Left lung (tissue), 14 donors: ENCODE measurements at places on chromosomes 7 and 10. TPM values are rescaled to one million over a fixed set of nuclear protein-coding genes. Genes with fewer than 3 reads are reported as not detected.
A peak's percentile ranks its signal among the peaks of the same experiment; 100 is the strongest.

GRCh38 chr7:36971515-36972139, 247.3 kb upstream of the AOAH start:
- peaks cover 43% of the 10 kb centered on the region for H3K4me1 ChIP-seq
- no peaks in the 10 kb centered on the region for H3K36me3 ChIP-seq
- no peak for DNase-seq
- H3K27me3 ChIP-seq: no peaks in the 10 kb centered on the region
- H3K27ac ChIP-seq: no peak overlapping the region

DNA sequence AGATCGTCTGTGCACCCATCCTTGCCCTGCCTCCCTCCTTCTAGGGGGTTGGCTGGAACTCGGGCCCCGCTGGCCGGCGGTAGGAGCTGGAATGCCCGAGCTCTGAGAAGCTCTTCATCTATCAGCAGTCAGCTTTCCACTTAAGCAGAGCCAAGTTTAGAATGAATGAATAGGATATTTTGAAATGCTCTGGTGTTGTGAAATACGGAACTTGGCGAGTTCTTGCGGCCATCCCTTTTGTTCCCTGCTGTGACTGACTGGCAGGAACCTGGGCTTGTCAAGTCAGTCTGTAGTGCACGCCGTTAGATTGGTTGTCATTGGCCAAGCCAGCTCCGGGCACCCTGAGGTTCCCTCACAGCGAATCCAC, 33.3 kb downstream of the FOXK1 start:
- no peak overlapping the region for H3K4me3 ChIP-seq
- H3K4me1 ChIP-seq: peaks cover 26% of the 10 kb centered on the region
- DNase-seq: peak; percentile 93
- peak overlapping the region; percentile 81 for H3K27ac ChIP-seq

GRCh38 chr10:51744235-51745000, 45.0 kb upstream of the CSTF2T start:
- H3K27ac ChIP-seq: no peak overlapping the region
- H3K36me3 ChIP-seq: no peaks in the 10 kb centered on the region
- no peak overlapping the region for H3K4me3 ChIP-seq
- no peaks in the 10 kb centered on the region for H3K4me1 ChIP-seq
- H3K27me3 ChIP-seq: no peaks in the 10 kb centered on the region
- DNase-seq: no peak

DNA sequence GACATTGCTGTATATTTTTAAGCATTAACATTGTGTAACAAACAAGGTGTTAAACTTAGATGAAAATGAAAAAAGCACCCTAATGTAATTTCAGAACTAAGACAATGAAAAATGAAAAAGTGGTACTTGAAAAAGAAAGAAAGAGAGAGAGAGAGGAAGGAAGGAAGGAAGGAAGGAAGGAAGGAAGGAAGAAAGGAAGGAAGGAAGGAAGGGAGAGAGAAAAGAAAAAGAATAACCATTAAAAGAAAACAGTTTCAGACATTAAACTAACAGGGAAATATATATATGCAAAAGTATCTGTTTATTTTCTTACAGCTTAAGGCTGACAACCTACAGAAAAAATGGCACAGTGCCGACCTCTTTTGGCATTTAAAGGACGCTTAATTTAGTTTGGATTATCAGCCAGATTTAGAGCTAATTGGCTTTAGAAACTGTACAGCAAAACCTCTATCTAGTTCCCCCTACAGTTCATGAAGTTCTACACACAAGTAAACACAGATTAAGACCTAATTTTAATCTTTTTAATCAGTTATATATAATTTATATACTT, 13.8 kb downstream of the MTERF1 start:
- no peaks in the 10 kb centered on the region for H3K27me3 ChIP-seq
- no peaks in the 10 kb centered on the region for H3K4me1 ChIP-seq
- DNase-seq: peak; percentile 33
- H3K36me3 ChIP-seq: no peaks in the 10 kb centered on the region
- H3K4me3 ChIP-seq: no peak overlapping the region

- H3K27me3 ChIP-seq: no peaks in the 10 kb centered on the region
- H3K27ac ChIP-seq: peak overlapping the region; percentile 71
- no peak overlapping the region for H3K4me3 ChIP-seq
- no peak for DNase-seq
- H3K36me3 ChIP-seq: no peaks in the 10 kb centered on the region
Observed at GRCh38 chr7:26856176-26856985, 8.0 kb downstream of the SKAP2 start.

- H3K4me1 ChIP-seq: no peaks in the 10 kb centered on the region
- no peaks in the 10 kb centered on the region for H3K36me3 ChIP-seq
- H3K4me3 ChIP-seq: no peak overlapping the region
- no peak for DNase-seq
Observed at GRCh38 chr10:99913831-99914235, 95.9 kb downstream of the DNMBP start.

DNA sequence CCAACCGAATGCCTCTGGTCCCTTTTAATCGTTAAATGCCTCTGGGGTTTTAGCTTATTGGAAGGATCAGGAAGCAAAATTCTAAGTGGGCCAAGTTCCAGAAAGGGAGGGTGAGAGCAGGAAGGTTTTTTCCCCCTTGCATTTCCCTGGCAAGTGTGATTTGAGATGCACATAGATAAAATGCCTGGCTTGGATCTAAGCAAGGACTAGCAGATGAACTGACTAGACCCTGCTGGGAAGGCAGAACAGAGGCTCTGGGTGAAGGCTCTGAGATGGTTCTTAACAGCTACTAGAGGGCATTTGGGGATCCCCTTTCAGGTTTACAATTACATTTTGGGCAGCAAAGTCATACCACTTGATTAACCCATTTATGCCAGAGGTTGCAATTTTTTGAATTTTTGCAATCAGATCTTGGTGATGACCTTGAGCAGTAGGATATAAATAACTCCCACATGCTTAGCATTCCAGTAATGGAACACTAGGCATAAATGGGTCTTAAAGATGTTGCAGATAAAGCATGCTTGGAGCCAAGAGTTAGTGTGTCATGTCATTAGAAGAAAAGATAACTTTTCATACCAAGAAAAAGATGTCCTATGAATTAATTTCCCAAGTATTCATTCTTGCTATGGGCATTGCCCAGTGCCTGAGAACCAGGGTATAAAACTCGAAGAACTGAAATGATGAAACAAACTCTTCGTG, 205.9 kb downstream of the SEC23IP start:
- H3K27ac ChIP-seq: no peak overlapping the region
- DNase-seq: no peak
- H3K4me3 ChIP-seq: no peak overlapping the region
- no peaks in the 10 kb centered on the region for H3K4me1 ChIP-seq

DNA sequence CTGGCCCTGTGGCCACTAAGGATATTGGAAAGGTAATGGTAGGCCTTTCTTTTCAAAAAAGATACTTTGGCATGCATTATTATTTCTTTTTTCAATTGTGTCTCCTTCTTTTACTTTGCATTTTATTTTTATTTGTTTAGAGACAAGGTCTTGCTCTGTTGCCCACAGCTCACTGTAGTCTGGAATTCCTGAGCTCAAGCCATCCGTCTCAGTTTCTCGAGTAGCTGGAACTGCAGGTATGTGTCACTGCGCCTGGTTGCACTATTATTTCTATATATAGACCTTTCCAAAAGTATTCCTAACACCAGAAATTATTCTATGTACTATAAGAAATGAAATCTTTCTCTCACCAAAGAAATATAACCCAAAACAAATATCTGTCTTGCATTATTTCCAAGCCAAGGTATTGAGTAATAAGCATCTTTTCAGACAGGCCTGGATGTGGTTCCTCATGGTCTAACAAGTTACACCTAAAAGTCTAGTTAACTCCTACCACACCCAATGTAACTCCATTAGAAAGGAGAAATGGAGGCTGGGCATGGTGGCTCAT, 500.8 kb upstream of the ANKRD30A start:
- DNase-seq: no peak
- H3K4me3 ChIP-seq: no peak overlapping the region
- no peaks in the 10 kb centered on the region for H3K36me3 ChIP-seq
- no peaks in the 10 kb centered on the region for H3K27me3 ChIP-seq
- no peaks in the 10 kb centered on the region for H3K4me1 ChIP-seq

DNA sequence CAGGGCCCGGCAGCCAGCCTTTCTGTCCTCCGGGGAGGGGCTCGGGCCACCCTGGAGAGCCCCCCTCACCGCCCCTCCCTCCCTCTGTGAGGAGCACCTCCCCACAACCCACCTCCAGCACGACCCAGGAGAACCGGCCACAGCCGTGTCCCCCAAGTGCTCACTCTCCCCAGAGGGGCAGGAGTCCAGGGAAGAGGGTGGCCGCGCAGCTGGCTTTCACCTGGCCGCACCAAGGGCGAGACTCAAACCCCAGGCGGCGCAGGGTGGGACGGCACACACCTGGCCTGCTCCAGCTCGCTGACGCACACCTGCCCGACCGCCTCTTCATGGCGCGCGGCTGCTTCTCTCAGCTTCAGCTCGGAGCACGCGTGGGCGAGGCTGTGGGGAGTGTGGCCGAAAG, 73.4 kb downstream of the CFAP46 start:
- DNase-seq: peak; percentile 74
- H3K36me3 ChIP-seq: no peaks in the 10 kb centered on the region
- H3K4me1 ChIP-seq: no peaks in the 10 kb centered on the region
- H3K27me3 ChIP-seq: no peaks in the 10 kb centered on the region
- H3K27ac ChIP-seq: no peak overlapping the region
- H3K4me3 ChIP-seq: no peak overlapping the region

DNA sequence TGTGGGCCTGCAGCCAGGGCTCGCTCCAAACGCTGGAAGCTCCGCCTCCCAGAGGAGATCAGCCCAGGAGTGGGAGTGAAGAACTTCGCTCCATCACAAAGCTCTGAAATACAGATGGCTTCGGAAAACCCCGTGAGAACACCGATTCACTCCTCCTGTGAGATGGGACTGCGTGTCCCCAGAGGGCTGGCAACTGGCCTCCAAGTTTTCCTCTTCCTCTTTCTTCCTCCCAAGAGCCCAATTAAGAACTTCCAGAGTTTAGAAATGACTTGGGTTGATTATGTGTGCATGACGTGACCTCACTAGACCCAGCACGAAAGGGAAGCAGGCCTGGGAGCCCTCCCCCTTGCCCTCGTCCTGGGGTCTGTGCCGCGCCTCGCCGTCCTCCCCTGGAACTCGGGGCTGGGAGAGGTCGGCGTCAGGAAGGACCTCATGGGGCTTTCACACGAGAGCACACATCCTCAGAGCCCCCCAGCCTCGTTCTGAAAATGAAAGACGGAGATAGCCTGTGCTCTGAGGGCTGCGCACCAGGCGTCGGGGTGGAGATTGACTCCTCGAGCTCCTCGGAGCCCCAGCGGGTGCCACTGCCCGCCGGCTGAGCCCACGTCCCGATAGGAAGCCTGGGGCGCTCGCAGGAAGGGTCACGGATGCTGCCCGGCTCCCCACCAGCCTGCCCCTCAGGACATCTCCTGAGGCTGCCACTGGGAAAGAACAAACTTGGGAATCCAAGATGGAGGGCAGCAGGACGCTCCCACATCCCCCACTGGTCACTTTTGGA, 37.8 kb downstream of the PTPRN2 start:
- H3K27ac ChIP-seq: no peak overlapping the region
- no peaks in the 10 kb centered on the region for H3K4me1 ChIP-seq
- peak; percentile 89 for DNase-seq
- H3K36me3 ChIP-seq: no peaks in the 10 kb centered on the region

DNA sequence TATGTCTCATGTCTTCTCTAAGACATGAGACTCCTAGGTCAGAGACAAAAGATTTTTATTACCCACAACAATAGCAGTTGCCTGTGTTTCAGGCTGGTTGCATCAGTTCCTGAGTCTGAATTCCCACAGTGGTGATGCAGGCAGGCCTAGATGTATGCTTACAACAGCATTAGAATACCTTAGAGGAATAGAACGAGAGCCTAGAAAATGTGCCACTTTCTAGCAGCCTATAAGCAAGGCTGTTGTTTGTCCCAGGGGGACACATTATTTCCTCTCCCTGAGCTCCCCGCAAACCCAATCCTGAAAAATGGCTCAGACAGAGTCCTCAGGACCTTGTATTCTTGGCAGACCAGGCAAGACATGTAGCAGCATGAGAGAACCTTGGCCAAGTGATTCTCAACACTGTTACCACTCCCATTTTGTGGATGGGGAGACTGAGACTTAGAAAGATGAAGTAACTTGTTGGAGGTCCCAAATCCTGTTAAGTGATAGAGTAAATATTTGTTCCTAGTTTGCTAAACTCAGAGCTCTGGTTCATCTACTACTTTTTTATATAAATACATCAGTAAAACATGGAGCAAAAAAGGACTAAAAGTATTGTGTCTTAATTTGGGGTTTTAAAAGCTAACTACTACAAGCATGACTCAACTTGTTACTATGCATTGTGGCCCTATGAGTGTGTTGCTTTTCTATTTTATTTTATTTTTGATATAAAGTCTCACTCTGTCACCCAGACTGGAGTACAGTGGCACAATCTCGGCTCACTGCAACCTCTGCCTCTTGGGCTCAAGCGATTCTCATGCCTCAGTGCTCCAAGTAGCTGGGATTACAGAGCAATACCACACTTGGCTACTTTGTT, 14.2 kb downstream of the VTI1A start:
- H3K27me3 ChIP-seq: no peaks in the 10 kb centered on the region
- H3K27ac ChIP-seq: no peak overlapping the region
- no peak for DNase-seq
- H3K4me3 ChIP-seq: no peak overlapping the region

DNA sequence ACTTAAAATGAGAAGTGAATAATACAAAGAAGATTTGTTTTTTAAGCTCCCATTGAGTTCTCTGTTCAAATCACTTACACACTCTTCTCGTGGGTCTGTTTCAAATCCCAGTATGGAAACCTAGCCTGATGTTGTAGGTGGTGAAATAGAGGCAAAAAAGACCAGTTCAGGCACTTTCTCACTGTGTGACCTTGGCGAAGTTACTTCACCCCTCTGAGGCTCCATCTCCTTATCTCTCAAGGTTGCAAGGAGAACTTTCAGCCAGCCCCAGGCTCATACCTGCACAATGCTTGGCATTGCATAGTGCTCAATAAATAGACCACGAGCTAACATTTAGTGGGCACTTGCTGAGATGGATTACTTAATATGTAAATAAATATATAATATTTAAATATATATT, 90.1 kb downstream of the PRLHR start:
- no peak for DNase-seq
- no peak overlapping the region for H3K27ac ChIP-seq
- no peak overlapping the region for H3K4me3 ChIP-seq
- no peaks in the 10 kb centered on the region for H3K4me1 ChIP-seq
- H3K36me3 ChIP-seq: no peaks in the 10 kb centered on the region
- H3K27me3 ChIP-seq: peaks cover 6% of the 10 kb centered on the region

DNA sequence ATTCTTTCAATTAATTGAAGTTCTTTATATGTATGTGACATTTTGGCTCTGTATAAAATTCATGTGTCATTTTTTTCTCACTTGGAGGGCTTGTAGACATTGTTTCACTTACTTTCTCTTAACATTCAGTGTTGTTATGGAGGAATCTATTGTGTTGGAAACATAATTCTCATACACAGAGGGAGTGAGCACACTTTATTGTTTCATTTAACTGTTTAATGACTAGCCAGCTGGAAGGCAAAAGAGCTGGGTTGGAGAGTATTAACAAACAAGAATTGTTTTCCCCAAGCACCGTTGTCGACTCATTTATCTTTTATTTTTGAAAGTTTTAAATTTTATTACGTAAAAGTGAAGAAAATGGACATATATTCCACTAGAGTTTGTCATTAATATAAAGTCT, 98.8 kb downstream of the PTPN20 start:
- no peak overlapping the region for H3K27ac ChIP-seq
- H3K4me3 ChIP-seq: no peak overlapping the region
- no peak for DNase-seq
- no peaks in the 10 kb centered on the region for H3K4me1 ChIP-seq

DNTT gene
- total RNA-seq: not detected

PURB gene
- total RNA-seq: 23.5 TPM

KIF5B gene
- total RNA-seq: 99.4 TPM

PRSS37 gene
- not detected for total RNA-seq

IKZF1 gene
- total RNA-seq: 50.2 TPM

IFIT2 gene
- 18.7 TPM for total RNA-seq
